ENCODE measurements at places on chromosomes 7 and 10.

DNA sequence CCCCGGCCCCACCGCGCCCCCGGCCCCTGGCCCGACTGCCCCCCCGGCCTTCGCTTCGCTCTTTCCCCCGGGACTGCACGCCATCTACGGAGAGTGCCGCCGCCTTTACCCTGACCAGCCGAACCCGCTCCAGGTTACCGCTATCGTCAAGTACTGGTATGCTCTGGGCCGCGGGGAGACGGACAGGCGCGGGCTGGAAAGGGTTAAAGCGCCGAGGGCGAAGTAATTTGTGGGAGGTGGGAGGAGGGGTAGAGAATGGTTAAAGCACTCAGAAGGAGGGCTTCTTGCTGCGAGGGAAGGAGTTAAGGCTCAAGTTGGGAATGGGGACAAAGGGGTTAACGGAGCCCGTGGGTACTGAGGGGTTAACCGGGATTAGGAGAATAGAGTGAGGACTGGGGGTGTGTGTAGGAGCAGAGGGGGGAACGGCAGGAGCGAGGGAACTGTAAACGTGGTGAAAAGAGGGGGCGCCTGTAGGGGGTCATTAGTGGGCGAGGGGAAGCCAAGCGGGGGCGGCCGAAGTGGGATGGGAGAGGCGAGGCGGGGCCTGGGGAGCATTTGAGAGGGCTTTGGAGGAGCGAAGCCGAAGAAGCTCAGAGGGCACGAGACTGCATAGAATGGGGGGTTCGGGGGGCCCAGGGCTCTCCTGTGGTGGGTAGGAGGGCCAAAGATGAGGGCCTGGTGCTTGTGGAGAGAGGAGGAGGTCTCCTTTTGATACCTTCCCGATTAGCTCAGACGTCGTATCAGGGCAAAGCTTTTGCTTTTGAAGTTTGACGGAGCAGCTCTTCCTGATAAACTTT lies 605 bp downstream of the SUFU start:
- DNase-seq, result no peak

GRCh38 chr10:99685597-99685967 lies 26.3 kb downstream of the ENTPD7 start:
- DNase-seq, result no peak

DNA sequence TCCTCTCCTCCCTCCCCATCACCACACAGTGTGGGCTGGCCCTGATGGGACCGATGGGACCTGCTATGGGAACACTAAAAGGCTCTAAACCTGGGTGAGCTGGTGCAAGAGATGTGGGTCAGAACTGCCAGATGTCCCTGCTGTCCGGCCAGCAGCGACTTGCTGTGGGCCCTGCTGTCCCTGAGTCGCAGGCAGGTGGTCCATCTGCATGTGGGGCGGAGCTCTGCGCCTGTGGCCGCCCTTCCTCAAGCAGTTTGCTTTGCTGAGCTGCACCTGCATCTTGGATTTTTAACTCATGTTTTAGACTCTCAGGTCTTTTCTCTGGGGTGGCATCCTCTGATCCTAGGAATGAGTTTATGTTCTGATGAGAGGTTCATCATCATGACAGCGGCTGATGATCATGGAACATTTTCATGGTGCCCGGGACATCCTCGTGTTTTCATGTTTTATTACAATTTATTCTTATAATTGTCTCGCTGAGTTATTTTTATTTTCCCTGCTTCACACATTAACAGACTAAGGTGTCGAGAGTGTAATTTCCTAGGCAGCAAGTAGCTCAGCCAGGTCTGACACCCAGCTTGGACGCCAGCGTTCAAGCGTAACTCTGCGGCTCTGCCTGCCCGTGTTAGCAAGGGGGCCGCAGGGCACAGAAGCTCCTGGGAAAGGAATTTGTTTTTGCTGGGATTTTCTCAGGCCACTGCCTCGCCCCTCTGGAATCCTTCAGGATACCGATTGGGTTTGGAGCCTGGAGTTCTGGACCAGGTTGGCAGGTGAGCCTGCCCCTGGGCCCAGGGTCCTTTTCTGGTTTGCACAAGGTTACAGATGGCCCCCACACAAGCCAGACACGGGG lies 615.2 kb upstream of the FOXK1 start:
- no peak for DNase-seq

- DNase-seq, result no peak
These were observed 13.2 kb downstream of the HDAC9 start for GRCh38 chr7:18508443-18509427.

Data from NCI-H510A (cell line).